ENCODE measurements at places on chromosomes 12 and 14. TPM values are rescaled to one million over a fixed set of nuclear protein-coding genes. Genes with fewer than 3 reads are reported as not detected.

KERA gene
- total RNA-seq: not detected

MYO1A gene
- total RNA-seq: 0.81 TPM

ASPG gene
- total RNA-seq: not detected

AICDA gene
- total RNA-seq: not detected

FSCB gene
- not detected for total RNA-seq

SRRM4 gene
- total RNA-seq: not detected

CTSG gene
- not detected for total RNA-seq

PLEKHG7 gene
- not detected for total RNA-seq

TAS2R8 gene
- not detected for total RNA-seq

POTEM gene
- not detected for total RNA-seq

LTBR gene
- 0.44 TPM for total RNA-seq

EDDM3A gene
- not detected for total RNA-seq

FAM90A1 gene
- not detected for total RNA-seq

KRT85 gene
- not detected for total RNA-seq

GLT8D2 gene
- not detected for total RNA-seq

ADCY4 gene
- 5.2 TPM for total RNA-seq

TAS2R43 gene
- not detected for total RNA-seq

KCNH3 gene
- 3.1 TPM for total RNA-seq

SUSD6 gene
- total RNA-seq: 92.2 TPM
